ENCODE measurements at places on chromosomes 7 and 10.

GRCh38 chr10:23522345-23522744 lies 83.5 kb downstream of the OTUD1 start:
- no peak for DNase-seq

DNA sequence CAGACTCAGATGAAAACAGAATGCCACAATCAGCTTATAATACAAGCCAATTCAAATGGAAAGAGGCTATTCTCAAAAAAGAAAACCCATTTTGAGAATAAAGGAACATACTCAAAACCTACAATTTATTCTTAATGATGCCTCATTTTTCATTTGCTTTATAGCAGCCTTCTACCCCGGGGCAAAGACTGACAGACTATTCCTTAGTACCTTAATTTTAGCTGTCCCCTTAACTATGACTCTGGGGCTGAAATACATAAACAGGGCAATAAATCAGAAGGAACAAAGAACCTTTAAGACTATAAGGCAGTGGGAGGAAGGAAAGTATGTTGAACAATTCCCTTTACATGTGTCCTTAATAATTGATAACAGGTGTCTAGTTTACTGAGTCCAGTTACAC lies 76.8 kb downstream of the TMEM106B start:
- DNase-seq = no peak

- DNase-seq = no peak
These were observed 56.3 kb downstream of the NUDCD3 start for GRCh38 chr7:44434201-44434600.

GRCh38 chr10:74975758-74976157 lies 135.7 kb upstream of the SAMD8 start:
- no peak for DNase-seq

DNA sequence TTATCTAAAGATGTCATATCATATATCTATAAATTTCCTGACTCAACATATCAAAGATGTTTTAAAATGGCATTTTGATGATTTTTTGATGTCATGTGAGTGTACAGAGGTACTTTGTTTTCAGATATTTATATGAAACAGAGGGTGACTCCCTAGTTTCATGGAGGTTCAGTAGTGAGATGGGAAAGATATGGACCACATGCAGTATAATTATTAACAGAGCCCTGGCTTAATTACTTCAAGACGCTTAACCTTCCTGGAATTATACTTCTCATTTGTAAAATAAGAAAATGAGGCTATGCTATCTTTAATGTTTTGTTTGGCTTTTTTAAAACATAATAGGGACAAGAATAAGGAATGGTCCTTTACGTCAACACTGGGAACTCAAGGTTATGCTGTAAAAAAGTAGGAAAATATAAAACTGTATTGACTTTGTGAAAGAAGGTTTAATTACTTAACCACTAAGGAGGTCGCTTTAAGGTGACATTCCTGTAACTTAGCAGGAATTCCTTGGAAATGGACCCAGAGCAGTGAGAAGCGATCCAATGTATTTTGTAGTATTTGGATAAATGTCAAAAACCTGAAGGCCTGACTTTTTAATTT lies 821.0 kb upstream of the IGFBP3 start:
- DNase-seq = peak; percentile 18

GRCh38 chr10:103238506-103239252 lies 7.0 kb upstream of the RPEL1 start:
- no peak for DNase-seq

- DNase-seq = no peak
These were observed 1063.5 kb upstream of the LRRN3 start for GRCh38 chr7:110027385-110027784.

DNA sequence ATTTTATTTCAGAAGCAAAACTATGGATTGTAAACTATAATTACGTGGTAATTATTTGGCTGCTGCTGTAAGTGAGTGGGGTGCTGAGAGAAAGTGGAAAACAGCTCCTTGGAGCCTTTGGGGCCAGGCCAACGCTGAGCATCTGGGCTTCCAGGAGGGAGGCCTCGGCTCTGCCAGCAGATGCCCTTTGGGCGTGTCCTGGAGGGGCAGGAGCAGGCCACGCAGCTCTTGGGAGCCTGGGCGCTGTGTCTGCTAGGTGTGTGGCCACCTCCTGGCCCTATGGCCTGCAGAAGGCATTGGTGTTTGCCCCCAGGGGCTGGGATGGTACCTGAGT lies 423.3 kb downstream of the GLRX3 start:
- no peak for DNase-seq

DNA sequence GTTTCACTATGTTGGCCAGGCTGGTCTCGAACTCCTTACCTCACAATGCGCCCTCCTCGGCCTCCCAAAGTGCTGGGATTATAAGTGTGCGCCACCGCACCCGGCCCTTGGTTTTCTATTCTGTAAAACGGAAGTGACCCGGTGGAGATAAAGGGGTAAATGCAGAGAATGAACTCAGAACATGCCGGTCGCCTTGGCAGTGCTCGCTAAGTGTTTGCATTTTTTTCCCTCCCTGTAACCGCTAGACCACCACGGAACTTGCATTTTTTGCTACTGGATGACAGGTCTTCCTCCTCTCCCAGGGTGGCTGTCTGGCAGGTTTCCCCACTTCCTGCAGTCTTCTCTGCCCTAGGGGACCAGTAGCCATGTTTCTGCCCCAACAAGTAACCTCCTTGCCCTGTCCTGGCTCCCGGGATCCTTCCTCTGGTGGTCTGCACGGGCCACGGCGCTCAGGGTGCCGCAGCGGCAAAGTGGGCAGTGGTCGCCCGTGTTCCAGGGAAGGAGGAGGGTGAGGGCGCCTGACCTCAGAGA lies 18.8 kb upstream of the GNA12 start:
- peak; percentile 58 for DNase-seq

DNA sequence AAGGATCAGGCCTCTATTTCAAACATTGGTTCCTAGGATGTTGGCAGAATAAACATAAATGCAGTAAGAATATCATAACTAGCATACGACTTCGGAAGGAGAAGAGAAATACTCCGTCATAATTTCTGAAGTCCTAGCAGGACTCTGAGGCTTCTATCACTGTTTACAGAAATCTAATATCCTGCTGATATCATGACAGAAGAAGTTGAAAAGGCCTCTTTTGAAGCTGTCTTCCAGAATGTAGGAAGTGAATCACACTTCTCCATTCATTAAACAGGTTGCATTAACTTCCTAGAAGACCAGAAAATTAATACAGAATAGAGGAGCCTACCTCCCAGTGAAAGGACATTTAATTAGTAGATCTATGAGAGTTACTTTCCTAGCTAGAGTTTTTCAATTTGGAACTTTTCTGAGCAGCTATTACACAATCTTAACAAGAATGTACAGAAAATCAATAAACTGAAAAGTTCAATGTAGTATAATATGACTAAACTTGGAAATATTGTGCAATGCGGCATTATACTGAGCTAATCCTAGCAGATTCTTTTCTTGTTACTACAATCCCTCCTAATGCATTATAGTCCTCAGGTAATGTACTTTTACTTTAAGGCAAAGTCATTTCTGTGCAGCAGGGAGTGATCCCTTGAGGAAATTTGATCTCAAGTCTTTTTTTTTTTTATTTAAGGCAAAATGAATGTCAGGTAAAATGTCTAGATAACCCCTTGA lies 622.6 kb upstream of the CELF2 start:
- DNase-seq = no peak

GRCh38 chr10:71971769-71972555 lies 7.8 kb downstream of the CHST3 start:
- no peak for DNase-seq

DNA sequence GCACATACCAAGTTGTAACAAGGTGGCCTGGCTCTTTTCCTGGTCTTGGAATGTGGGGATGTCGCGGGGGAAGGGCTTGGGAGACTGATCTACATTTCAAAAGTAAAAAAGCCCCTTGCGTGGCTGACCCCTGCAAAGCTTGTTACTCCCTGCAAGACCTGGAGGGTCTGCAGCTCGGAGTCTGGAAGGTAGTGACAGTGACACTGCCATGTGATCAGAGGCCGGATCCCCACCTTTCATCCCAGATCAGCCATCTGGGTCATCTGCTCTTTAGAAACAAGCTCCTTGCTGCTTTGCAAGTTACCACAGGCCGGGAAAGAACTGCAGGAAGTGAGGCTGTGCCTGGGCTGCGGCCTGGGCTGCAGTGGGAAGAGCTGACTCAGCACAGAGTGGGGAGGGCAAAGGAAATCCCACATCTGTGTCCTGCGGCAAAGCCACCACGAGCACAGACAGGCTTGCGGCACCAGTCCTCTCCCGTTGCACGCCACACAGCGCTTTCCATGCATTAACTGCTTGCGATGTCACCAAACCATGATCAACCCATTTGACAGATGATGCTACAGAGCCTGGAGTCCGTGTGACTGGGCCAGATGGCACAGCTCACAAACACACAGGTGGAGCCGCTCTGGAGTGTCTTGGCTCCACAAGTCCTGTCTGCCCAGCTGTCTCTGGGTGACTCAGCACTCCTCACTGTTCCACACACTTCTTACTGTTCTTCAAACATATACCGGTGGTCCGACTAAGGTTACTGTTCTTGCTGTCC lies 97.7 kb downstream of the SH3PXD2A start:
- peak; percentile 58 for DNase-seq

GRCh38 chr7:157545681-157546060 lies 208.9 kb downstream of the DNAJB6 start:
- no peak for DNase-seq

DNA sequence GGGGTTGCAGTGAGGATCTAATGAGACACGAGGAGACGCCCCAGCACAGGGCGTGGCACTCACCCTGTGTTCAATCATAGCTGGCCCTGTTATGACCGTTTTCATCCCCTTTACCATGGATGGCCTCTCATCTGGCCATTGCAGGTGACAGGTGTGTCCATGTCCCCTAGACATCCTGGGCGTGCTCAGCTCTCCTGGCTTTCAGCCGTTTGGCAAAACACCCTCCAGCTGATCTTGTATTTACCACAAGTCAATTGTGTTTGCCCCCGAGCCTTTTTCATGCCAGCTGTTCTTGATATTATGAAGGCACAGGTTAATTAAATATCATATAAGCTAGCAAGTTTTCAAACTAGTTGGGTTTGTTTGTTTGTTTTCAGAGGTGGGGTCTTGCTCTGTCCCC lies 97.1 kb downstream of the CHST15 start:
- DNase-seq = no peak
